T follicular helper cell (primary cell): ENCODE measurements at places on chromosomes 1 and 21.

DNA sequence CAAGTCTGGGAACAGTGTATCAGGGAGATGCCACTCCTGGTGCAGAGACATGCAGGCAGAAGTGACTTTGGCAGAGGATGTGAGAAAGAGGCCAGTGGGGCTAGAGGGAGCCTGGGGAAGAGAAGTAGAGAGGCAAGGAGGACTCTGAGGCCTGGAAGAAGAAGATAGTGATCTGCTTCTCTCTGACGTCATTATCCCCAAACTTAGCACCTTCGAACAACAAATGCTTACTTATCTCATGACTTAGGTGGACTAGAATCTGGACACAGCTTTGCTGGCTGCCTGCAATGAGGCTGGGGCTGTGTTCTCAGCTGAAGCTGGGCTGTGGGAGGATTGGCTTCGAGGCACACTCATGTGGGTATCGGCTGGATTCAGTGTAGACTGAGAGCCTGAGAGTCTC is 44.5 kb upstream of the ZNF678 start:
- no peak for DNase-seq

DNA sequence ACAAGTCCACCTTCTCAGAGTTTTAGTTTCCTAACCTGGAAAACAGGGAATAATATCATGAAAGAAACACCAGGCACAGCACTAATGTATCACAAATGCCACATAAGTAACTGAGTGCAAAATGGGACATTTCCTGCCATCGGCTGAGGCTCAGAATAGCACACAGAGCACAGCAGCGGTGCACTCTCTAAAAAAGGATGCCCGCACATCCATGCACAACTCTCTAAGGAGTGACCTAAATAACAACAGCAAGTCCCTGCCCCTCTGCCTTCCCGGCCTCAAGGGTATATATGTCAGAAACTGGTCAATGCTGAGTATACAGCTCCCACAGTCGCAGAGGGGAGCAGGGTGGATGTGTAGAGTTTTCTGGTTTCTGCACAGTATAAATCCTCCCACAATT is 100.1 kb upstream of the ERG start:
- no peak for DNase-seq

- no peak for DNase-seq
Observed at GRCh38 chr1:202579806-202580205, 130.4 kb downstream of the SYT2 start.

GRCh38 chr1:119600561-119600960 is 47.5 kb downstream of the ZNF697 start:
- no peak for DNase-seq

GRCh38 chr1:56584910-56585528 is 5.7 kb upstream of the PLPP3 start:
- DNase-seq: no peak
